ENCODE measurements at places on chromosomes 4 and X.
A peak's percentile ranks its signal among the peaks of the same experiment; 100 is the strongest.

DNA sequence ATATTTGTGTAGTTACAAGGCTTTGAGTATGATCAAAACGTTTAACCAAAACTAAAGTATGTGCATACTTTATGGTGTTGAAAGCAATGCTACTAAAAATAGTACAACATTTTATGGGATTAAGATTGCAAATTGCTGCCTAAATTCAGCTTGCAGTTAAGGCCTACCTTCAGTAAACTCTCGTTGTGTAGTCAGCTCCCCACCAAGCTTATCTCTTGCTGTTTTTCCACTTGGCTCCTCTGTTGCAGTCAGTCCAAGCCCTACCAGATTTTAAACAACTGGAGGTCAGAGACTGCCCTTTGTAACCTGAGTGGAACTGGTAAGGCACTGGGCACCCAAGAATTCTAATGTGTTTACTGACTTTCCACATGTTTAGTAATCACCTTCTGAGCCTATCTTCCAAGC lies 25.7 kb downstream of the AFF1 start:
- DNase-seq = no peak

GRCh38 chrX:29466456-29466855 lies 748.9 kb upstream of the MAGEB2 start:
- DNase-seq = no peak

DNA sequence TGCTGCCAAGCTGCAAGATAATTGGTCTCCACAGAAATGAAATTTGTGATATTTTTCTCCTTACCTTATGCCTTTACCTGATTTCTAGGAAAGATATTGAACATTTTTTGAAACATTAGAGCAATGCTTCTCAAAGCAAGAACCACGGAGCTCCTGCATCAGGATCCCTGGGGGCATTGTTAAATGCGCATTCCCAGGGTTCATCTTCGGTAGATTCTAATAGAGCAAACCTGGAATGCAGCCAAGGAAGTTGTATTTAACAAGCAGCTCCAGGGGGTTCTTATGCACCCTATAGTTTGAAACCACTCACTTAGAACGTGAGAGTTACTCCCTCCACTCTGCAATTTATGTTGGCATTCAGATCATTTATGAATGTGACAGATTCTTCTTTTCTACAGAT lies 126.2 kb downstream of the SLC39A8 start:
- DNase-seq = no peak

DNA sequence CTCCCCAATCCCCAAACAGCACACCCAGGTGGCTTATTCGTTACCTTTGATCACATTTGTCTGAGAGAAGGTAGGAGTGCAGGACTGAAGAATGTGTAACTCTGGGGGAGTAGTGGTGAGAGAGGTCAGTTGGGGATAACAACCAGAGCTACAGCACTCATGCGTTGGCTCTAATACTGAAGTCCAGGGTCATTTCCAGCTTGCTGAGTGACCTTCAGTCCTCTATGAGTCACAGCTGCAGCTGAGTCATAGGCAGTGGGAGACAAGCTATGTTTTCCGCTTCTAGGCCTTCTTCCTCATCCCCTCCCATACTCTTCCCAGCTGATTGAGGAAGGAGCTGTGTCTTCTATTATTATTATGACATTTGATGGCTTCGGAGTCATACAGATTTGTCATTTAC lies 31.6 kb upstream of the CT47C1 start:
- DNase-seq = no peak

- DNase-seq = no peak
Measured at GRCh38 chr4:168748807-168749206, 252.0 kb downstream of the PALLD start.

DNA sequence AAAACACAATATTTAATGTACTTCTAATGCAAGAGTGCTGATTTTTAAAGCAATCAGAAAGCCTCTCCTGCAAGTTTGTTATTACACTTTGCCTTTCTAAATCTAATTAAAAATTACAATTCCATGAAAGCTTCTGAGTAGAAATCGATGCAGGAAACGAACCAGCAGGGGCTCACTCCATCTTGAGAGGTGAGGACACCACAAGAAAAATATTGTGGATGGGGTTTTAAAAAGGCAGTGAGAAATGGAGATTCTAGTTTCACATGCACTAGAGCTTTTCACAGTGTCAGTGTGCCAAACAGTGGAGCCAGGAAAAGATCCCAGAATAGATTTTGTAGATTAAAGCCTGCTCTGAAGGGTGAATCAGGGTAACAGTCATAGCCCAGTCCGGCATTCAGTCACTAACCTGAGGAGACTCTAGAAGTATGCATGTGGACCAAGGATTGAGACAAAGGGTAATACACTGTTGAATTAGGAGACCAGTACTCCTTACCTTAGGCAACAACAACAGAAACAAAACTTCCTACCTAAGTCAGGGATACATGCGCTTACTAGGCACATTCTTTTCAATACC lies 362.3 kb downstream of the NAF1 start:
- DNase-seq = no peak

DNA sequence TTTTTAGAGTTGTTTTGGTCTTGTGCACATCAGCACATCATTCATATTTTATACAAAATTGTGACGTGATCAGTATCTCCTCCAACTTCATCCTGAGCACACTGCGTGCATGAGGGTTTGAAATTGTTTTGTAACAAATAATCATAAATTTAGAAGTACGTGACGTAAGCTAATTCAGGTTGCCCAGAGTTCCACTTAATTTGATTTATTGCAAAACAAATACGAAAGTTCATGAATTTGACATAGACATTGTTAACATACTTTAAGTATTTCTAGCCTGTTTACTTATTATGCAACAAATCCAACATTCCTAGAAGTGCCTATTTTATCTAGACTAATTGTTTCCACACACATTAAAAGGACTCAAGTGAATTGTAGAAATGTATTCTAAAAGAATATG lies 48.3 kb downstream of the MAP7D3 start:
- no peak for DNase-seq

DNA sequence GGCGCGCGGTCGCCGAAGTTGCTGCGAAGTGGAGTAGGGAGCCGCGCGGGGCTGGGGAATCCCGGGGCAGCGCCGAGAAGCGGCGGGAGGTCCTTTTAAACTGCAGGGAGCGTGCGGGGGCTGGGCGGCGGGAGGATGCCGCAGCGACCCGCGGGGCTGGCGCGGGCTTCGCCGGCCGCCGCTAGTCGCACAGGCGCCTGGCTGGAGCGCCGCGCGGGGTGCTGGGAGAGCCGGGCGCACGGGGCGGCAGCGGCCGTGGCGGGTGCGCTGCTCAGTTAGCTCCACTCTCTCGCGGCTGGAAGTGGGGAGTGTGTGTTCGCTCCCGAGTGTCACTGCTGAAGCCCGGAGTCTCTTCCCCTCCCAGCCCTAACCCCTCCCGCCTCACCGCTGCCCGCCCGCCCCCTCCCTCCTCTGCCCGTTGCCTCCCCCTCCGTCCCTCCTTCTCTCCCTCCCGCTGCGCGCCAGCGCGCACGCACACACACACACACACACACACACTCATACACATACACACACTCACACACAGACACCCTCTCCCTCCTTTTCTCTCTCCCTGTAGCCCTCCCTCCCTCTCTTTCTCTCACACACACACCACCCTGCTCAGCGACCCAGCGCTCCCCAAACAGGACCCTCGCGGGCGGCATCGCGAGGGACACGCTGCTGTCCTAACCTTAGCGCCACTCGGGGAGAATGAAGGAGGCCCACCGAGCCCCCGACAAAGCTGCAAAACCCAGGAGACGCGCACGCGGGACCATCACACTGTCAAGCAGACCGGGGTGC lies at the start of gene NDNF:
Gene NDNF (minus strand): TSS at position 312 of the 780 bp plus-strand sequence. CDS start 26,698 bp downstream, outside the sequence.
- DNase-seq = no peak

GRCh38 chr4:91123742-91124141 lies 996.5 kb downstream of the CCSER1 start:
- no peak for DNase-seq

DNA sequence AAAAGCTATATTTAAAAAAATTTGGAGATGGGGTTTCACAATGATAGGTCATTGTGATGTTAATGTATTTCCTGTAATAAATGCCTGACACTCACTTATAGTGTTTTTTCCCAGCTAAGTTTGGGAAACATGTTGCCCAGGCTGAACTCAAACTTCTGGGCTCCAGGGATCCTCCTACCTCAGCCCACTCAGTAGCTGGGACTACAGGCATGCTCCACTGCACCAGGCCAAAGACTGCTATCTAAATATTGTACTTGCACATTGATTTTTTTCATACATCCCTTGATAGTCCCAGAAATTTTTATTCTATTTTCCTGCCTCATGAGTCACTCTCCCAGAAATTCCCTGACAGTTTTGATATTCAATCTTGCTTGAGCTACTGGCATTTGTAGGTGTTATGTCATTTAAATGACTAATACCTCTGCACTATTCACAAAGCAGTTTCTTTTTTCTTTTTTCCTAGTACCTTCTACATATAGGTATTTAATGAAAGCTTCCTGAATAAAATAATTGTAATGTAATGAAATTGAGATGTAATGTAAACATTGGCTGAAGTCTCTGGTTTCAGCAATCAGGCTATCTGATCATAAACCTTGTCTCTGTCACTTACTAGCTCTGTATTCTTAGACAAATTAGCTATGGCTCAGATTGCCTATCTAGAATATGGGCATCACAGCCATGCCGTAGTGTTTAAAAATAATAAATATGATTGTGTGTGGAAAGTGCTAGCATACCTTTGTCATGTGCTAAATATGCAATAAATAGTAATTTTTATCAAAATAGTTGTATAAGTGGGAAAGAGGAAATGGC lies 1973.0 kb upstream of the AGA start:
- no peak for DNase-seq

DNA sequence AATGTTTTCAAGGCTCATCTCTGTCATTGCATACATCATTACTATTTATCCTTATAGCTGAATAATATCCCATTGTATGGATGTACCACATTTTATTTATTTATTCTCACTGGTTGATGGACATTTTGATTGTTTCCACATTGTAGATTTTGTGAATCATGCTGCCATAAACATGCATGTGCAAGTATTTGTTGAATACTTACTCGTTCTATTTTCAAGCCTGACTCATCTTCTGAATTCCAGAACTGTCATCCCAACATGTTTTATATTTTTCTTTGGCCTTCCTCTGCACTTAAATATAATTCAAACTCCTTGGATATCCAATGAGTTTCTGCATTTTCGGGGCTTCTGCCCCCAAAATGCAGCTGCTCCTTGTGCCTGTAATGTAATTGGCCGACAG lies 77.6 kb downstream of the MXRA5 start:
- DNase-seq = no peak

DNA sequence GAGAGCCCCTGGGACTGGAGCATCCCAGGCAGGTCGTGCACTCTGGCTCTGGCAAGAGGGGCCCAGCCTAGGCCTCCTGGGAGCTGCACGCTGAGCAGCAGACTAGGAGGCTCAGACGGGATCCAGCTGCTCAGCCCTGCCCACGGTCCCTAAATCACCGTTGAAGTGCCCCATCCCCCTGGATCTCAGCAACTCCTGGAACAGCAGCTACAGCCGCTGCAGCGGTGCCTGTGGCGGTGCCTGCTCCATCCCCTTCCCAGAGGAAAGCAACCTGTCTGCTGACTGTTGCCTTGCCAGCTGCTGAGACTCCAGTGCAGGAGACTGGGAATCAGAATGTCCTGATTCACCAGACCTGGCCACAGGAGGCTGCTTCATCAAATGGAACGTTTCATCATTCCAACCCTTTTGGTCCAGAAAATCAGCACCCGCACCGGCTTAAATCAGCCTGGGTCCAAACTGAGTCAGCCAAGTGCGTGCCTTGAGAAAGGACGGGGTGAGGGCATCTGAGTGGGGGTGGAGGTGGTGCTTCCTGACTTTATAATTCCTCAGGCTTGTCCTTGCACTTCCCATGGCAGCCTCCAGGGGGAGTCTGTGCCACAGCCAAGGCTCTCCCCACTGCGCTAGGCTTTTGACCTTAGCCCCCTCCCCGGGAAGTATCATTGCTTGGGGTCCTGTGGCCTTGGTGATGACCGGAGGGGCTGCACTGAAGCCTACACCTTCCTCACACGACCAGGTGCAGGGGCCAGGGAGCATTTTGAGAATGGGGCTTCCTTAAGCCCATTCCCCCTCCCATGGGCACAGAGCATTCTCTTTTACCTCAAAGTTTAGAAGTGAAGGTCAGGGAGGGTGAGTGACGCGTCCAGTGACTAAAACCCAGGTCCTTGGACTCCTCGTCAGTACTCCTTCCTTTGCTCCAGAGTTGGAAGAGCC lies 6.5 kb downstream of the ZNF185 start:
- DNase-seq = peak; percentile 36

GRCh38 chr4:156377036-156377710 lies 423.5 kb upstream of the CTSO start:
- DNase-seq = no peak

DNA sequence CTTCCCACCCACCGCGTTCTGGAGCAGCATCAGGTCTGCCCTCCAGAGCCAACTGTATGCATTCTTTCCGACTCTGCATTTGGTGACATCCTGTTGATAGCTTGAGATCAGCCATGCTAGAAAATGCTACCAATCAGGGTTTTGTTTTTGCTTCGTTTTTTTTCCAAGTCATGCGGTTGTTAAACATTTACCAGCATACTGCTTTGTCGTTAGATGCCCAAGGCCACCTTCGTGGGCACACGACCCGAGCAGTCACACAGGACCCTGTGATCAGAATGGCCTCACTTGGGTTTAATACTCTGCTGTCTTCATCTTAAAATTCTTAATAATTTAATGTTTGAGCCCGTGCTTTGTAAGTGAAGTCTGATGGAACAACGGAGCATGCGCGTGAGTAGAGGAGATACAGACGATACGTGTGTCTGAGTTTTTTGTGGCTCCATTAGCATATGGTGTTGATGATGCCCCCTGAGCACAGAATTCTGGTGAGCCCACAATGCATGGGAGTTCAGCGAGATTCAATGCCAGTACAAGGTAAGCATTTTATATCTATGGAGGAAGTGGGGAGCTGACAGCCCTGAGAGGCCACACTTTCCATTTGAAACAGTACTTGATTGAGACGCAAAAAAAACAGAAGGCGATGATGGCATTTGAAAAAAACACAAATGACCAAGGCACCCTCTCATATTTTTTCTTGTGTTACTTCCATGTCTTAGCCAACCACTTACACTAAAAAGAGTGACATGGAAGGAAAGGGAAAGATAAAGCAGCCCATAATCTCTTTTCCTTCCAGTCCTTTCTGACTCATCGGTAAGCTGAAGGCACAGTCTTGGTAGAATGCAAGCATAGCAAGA lies 323.6 kb downstream of the BCOR start:
- peak; percentile 70 for DNase-seq

DNA sequence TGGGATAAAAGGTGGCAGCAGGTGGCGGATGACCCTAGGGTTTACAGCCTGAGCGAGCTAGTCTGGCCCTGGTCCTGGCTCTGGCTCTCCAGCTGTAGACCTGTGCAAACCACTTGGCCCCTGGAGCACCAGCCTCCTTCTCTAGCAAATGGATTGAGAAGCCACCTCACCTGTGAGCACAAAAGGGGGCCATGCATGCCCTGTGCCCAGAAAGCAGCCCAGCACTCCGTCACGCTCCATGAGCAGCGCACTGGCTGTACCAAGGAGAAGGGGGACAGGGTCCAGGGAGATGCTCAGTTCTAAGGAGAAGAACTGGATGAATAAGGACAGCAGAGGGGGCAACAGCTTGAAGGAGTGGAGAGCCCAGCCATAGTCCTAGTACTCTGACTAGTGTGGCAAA lies 46.9 kb upstream of the C4orf50 start:
- DNase-seq = no peak

All from CD4-positive, alpha-beta T cell (primary cell).